ENCODE measurements at places on chromosomes 5 and 9.

- DNase-seq: no peak
Observed at GRCh38 chr5:16459451-16459850, 6.1 kb downstream of the ZNF622 start.

GRCh38 chr5:150251504-150251903 lies 38.1 kb downstream of the CAMK2A start:
- no peak for DNase-seq

GRCh38 chr5:107502676-107503060 lies 168.1 kb downstream of the EFNA5 start:
- DNase-seq: no peak

DNA sequence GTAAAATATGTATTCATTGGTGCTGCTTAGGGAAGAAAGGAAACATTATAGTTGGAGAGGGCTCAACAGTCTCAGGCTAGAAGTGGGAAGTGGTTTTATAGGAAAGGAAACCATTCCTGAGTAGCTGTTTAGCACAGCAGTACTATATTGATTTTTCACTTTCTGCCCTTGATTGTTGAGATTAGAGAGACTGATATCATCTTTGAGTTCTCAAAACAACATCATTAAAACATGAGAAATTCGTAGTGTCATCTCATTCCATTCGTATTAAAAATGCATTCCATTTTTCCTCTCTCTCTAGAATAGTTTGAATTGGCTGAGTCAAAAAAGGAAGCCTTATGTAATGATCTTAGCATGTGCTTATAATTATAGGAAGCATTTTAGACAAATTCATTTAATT lies 14.1 kb downstream of the POLR3G start:
- DNase-seq: no peak

DNA sequence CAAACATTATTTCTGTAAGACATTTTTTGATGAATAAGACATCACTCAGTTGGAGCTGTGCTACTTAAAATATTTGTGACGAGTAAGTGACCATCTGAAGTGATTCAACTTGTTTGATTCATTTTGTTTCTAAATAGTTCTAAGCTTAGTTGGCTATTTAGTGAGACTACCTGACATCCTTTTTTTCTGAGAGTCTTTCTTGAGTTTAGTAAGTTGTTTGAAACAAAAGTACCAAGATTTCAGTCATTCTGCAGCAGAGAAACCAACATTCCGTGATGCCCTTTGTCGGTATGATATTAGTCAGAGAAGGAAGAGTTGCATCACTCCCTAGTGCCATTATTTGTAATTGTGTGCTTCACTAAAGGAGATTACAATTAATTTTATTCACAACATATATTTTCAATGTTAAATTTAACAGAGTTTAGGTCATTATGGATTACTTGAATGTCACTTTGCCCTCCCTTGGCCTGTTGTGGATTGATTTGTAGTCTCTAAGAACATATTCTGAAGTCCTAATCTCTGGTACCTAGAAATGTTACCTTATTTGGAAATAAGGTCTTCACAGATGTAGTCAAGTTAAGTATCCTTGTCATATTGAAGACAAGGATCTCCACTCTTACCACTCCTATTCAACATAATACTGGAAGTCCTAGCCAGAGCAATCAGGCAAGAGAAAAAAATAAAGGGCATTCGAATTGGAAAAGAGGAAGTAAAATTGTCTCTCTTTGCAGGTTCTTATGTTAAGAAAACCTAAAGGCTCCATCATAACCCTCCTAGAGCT lies 212.2 kb downstream of the PCSK1 start:
- DNase-seq: no peak

GRCh38 chr5:10030219-10030831 lies 219.4 kb downstream of the ATPSCKMT start:
- DNase-seq: no peak

GRCh38 chr9:84829471-84829870 lies 159.9 kb downstream of the NTRK2 start:
- DNase-seq: no peak

DNA sequence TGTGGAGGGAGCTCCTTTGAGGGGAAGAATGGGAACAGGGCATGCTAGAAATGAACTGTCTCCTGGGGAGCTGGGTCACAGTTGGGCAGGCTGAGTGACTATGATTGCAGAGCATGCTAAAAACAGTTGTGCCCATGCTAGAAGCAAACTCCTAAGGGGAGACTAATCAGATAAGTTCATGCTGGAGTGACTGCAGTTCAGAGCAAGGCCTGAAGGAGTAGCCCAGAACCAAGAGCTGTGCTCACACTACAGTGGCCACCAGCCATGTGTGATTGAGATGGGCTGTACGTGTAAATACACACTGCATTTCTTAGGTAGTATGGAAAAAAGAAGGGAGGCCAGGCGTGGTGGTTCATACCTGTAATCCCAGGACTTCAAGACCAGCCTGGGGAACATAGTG lies 10.3 kb upstream of the AK1 start:
- DNase-seq: peak; percentile 4

DNA sequence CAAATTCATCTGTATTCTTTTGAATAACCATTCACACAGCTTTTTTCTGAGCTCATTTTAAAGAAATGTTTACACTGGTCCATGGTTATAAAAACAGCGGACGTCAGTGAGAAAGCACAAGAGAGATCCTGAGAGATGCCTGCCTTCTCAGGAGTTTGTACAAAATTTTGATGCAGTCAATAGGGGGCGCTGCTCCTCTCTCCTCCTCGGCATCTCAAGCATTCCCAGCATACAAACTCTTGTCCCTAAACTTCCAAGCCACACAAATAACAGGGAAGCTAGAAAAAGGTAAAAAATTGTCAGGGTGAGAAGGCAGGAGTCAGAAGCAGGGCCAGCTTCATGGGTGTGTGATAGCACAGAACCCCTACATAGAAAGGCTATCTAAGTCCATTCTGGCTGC lies 11.2 kb upstream of the CCDC152 start:
- DNase-seq: no peak

DNA sequence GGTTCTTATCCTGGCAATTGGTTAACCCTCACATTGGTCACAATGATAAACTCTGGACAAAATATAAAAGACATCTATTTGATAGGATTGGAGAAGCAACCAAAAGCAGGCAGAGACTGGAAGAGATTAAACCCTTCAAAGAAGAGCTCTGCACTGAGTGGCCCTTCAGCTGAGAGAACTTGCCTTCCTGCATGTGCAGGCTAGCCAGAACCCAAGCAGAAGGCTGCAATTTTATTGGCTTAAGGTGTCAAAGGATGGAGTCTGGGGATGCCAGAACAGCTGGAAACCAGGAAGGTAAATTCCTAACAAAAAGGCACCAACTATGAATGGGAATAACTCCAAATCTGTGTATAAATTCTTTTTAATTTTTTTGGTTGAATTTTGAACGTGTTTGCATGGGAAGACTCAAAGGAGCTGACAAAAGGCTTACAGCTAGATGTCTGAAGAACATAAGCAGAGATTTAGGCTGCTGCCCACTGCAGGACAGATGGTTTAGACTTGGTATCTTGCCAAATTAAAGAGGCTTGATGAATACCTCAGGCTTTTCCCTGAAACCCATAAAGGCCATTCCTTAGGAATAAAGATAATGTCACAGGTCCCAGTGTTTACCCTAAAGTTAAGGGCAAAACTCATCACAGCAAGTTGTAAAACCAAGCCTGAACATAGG lies 66.3 kb downstream of the NR2F1 start:
- no peak for DNase-seq

DNA sequence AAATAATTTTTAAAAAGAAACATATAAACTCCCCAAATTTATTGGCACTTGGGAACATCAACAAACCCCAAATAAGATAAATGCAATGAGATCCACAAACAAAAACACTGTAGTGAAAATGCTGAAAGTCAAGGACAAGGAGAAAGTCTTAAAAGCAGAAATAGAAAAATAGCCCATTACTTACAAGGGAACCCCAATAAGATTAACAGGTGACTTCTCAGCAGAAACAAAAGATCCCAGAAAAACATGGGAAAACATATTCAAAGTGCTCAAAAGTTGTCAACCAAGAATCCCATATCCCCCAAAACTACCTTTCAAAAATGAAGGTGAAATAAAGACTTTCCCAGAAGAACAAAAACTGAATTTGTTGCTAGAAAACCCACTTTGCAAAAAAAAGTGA lies 40.0 kb downstream of the FANCC start:
- no peak for DNase-seq

- no peak for DNase-seq
Observed at GRCh38 chr9:129888293-129889121, 53.2 kb downstream of the USP20 start.

DNA sequence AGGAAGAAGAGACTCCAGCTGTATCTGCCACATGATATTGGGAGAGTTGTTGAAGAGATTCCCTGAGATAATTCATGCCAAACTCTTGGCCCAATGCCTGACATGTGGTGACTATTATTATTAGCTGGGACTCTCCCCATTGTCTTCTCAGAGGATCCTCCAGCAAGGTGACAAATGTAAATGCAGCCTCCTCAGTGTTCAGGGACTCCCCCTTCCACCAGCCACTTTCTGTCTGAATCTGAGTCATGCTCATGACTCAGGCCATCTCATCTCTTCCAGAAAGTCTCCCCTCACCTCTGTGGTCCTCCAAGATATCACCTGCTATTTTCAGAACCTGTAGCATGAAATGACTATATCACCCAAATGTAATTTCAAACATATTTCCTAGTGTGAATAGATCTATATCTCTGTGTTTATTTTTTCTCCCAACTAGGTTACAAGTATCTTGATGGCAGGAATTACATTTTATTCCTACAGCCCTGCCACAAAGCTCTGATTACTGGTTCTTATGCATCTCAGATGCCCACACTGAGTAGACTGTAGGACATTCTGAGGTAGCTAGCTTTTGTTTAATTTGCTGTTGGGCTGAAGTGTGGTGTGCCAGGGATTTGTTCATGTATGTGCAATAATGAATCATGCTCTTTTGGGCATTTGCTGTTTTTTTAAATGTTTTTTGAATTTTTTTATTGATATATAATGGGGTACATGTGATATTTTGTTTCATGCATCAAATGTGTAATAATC lies 126.6 kb upstream of the IL12B start:
- DNase-seq: no peak

DNA sequence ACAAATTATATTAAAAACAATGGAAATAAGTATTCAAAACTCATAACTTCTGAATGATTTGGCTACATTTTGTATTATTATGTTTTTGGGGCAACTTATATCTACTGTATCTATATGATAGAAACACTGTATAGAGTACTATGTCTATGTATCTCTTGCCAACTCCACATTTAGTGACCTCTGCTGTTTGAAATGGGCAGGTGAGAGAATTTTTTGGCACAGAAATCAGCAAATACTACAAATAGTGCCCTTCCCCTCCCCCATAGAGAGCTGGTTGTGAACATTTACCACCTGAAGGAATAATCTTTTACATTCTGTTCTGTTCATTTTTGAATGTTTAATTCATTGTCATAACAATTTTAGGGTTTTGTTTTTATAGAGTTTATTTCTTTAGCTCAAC lies 545.3 kb downstream of the PDE4D start:
- DNase-seq: no peak

DNA sequence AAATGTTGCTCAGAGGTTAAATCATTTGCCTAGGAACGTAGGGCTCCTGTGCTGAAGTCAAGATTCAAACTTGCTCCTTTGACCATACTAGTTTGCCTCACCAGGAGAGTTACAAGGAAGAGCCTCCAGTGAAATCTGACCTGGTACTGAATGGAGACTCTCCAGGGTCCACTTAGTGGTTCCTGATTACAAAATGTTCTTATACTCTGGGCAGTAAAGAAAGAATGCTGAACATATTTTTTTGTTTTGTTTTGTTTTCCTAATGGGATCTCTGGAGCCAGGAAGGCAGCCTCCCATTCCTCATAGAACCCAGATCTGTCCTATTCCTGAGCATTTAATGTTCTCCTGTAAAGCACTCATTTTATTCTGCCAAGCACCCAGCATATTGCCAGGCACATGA lies 256.5 kb upstream of the CLINT1 start:
- no peak for DNase-seq

- no peak for DNase-seq
Observed at GRCh38 chr5:17204133-17204489, 13.3 kb upstream of the BASP1 start.

- no peak for DNase-seq
Observed at GRCh38 chr5:16914108-16914435, 22.0 kb downstream of the MYO10 start.

GRCh38 chr5:67290655-67291054 lies 94.1 kb upstream of the CD180 start:
- DNase-seq: no peak

DNA sequence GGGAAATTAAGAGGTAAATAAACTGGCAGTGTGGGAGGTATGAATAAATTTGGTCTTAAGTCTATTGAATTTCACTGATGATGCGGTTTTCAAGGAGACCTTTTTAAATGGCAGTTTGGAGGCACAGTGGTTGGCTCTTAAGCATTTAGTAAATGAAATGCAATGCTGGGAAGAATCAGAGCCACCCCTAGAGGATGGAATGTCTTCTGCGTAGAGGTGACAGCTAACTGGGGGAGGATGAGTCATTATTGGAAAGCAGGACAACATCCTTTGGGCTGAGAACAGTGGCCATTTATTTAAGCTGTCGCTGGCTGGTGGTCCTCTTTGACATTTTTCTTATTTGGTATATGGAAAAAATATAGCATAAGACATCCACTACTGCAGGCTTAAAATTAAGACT lies 163.2 kb downstream of the SH3GL2 start:
- no peak for DNase-seq

DNA sequence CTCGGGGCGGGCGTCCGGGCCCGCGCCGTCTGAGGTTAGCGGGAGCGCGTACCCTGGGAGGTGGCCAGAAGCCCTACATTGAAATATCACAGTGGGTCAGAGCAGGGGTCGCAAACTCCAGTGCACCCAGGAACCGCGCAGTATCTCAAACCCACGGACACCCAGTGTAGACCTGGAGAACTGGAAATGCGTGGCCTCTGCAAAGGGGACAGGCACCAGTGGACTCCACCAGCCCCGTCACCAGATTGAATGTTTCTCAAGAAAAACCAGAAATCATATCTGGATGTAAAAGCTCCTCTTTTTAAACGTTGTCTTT lies 117.6 kb upstream of the SMIM23 start:
- DNase-seq: no peak

DNA sequence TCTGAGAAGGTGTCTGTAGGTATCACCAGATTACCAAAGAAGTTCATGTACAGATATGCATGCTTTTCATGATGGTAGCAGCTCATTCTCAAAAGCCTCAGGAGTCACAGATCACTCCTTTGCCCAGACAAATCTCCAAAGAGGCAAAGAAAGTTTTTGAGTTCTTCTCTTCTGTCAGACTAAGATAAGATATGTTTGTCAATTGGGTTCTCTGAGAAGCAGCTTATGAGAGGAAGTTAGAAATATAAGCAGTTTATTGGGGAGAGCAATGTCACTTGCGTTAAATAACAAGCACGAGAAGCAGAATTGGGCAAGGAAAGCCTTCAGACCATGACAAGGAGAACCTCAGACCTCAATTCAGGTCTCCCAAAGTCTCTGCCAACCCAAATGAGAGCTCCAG lies 219.2 kb upstream of the KLF4 start:
- no peak for DNase-seq

- no peak for DNase-seq
Observed at GRCh38 chr5:139149477-139150199, 48.5 kb downstream of the SIL1 start.
